ENCODE measurements at places on chromosomes 2 and 18.
A peak's percentile ranks its signal among the peaks of the same experiment; 100 is the strongest.

DNA sequence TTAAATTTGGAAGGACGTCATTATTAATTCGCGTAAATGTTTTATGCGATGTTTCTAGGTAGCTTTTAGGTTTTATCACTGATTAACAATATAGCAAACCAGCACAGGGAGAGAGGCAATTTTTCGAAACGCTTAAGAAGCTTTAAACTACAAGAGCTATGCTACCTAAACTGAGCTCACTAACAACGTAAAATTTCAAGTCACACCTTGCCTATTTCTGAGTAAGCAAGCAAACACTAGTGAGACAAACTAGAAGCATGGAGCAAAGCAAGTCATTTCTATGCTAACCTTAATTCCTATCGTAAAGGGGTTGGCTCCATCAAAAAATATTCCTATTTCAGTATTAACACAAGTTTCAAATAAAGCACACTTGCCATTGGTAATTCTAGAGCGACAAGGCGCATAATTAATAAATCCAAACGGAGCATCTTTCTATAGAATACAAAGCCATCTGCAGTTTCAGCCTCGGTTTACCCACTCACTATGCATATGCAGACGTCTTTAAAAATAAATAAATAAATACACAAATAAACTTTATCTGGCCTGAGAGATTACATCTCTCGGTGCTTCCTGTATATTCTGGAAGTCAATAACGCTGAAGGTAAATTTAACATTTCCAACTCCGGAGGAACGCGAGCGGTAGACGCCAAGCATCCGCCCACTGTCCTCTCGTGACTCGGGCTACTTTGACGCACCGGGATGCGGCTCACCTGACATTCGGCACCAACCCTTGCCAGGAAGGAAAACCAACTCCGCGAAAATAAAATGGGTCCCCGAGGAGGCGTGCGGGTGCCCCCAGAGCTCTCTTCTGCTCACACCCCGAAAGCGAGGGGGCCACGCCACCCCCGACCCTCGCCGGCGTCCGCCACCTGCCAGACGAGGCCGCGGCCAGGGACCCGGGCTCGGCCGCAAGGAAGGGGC, 947 bp downstream of the ITSN2 start:
- DNase-seq: no peak
- H3K36me3 ChIP-seq: peaks cover 3% of the 10 kb centered on the region
- H3K27me3 ChIP-seq: no peaks in the 10 kb centered on the region
- H3K4me3 ChIP-seq: peak overlapping the region; percentile 78

DNA sequence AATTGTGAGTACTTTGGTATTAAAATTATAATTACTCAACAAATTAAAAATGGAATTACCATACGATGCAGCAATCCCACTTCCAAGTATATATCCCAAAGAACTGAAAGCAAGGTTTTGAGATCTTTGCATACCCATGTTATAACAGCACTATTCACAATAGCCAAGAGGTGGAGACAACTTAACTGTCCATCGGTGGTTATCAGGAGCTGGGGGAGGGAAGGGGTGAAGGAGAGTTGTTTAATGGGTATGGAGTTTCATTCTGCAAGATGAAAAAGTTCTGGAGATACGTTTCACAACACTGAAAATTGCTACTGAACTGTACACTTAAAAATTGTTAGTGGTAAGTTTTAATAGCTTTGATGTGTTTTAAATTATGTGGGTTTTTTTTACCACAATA, 25.7 kb downstream of the RAB10 start:
- no peak overlapping the region for H3K27ac ChIP-seq
- H3K36me3 ChIP-seq: peaks cover 9% of the 10 kb centered on the region

GRCh38 chr2:55296393-55296792, 27.4 kb upstream of the MTIF2 start:
- peaks cover 4% of the 10 kb centered on the region for H3K4me1 ChIP-seq
- no peak overlapping the region for H3K4me3 ChIP-seq
- H3K36me3 ChIP-seq: peaks cover 5% of the 10 kb centered on the region
- no peak for DNase-seq
- H3K27ac ChIP-seq: no peak overlapping the region

DNA sequence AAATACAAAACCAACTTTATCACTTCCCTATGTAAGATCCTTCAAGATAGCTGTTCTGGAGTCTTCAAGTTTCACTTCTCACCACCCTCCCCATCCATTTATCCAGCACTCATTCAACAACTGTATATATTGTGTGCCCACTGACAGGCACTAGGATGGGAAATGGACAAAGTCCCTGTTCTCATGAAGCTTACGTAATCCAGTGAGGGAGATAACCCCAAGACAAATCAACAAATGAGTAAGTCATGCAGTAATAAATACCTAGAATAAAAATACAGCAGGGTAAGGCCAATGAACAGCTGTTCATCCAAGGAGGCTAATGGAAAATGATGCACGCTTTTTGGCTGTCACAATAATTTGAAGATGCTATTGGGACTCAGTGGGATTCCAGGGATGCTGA, 133.8 kb downstream of the MEMO1 start:
- H3K27ac ChIP-seq: no peak overlapping the region
- H3K27me3 ChIP-seq: no peaks in the 10 kb centered on the region
- peaks cover 8% of the 10 kb centered on the region for H3K4me1 ChIP-seq
- DNase-seq: no peak

GRCh38 chr2:137659616-137660015, 304.7 kb upstream of the HNMT start:
- DNase-seq: no peak
- no peak overlapping the region for H3K4me3 ChIP-seq
- H3K27me3 ChIP-seq: peaks cover 2% of the 10 kb centered on the region

DNA sequence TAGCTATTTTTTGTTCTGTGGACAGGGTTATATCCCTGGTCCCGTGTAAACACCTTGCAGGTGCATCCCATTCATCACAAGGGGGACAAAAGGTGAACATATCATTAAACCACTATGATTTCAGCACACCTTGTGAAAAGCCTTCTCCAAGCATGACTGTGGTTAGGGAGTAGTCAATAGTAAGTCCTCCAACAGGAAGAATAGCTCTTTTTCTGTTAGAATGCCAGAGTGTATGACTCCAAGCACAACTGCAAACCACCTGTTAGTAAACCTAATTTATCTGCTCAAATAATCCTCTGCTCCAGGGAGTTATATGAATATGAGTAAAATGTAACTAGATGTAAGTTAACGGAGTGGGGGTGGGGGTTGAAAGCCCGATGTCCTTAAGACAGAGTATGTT, 240.5 kb downstream of the AGPS start:
- DNase-seq: no peak
- no peaks in the 10 kb centered on the region for H3K27me3 ChIP-seq
- H3K4me1 ChIP-seq: peaks cover 32% of the 10 kb centered on the region

DNA sequence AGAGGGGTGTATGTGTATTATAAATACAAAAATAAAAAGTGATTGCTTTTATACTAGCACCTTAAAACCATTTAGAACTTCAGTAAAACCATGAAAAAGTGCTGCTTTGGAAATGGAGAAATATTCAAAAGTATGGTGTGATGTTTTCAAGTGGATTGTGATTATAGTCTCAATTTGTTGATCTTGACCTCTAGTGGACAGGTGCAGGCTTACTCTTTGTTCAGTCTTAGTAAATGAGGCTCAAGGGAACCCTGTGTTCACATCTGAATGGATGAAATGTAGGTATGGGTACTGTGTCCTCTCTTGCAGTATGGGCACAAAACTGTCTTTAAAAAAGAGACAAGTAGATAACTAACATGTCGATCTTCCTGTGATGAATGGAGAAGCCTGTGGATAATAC, 145.8 kb downstream of the MCFD2 start:
- H3K27me3 ChIP-seq: no peaks in the 10 kb centered on the region
- no peak overlapping the region for H3K27ac ChIP-seq
- peaks cover 1% of the 10 kb centered on the region for H3K36me3 ChIP-seq
- H3K4me3 ChIP-seq: no peak overlapping the region

DNA sequence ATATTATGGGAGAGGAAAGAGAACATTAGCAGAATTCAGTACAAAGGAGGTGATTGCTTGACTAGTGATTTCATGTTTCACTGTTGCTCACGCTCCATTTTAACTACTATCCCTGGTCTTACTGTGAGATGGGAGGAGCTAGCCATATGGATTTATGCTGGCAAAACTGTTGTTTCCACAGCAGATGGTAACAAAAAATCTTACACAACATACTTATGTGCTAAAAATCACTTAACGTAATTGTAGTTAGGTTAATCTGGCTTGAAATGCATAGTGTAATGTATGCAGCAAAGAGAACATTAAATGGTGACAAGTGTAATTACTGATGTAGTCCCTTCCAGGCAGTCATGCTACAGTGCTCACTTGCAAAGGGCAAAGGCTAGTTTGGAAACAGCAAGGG, 155.6 kb upstream of the LYPD1 start:
- no peak overlapping the region for H3K4me3 ChIP-seq
- no peaks in the 10 kb centered on the region for H3K27me3 ChIP-seq
- no peak overlapping the region for H3K27ac ChIP-seq
- DNase-seq: no peak
- no peaks in the 10 kb centered on the region for H3K36me3 ChIP-seq

DNA sequence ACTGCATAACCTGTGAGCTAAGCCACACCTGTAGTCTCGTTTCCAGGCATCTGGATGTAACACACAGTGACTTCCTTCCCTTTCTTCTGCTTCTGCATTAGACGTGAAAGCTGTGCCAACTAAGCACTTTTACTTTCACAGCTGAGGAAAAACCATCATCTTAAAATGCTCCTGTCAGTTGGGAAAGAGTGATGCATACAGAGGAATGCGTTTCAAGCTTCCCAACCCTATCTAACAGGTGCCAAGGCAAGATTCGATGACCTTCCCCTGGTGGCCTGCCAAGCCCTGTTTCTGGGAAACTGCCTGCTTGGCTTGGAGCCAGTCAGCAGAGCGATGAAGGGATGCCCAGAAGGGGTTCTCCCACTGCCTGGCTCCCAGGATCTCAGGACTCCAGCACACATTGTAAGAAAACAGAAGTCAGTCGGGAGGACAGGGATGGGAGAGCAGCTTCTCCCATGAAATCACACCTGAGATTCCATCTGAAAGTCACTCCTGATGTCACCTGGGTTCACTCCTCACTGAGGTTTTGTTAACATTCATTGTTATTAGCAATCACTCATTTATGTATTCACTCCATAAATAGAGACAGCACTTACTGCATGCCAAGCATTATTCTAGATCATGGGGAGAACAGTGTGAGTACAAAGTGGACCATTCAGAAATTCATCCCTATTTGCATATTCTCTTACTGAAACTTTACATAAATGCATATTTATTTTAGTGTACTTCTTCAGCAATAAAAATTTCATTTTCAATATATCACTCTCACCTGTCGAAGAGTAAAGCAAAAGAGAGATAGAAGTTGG, 64.1 kb downstream of the DTNA start:
- H3K4me3 ChIP-seq: no peak overlapping the region
- H3K27ac ChIP-seq: peak overlapping the region; percentile 23
- H3K27me3 ChIP-seq: no peaks in the 10 kb centered on the region
- no peaks in the 10 kb centered on the region for H3K36me3 ChIP-seq
- H3K4me1 ChIP-seq: peaks cover 30% of the 10 kb centered on the region

GRCh38 chr2:211281430-211282073, 725.2 kb downstream of the CPS1 start:
- no peak for DNase-seq
- H3K27ac ChIP-seq: no peak overlapping the region
- no peak overlapping the region for H3K4me3 ChIP-seq
- no peaks in the 10 kb centered on the region for H3K27me3 ChIP-seq

DNA sequence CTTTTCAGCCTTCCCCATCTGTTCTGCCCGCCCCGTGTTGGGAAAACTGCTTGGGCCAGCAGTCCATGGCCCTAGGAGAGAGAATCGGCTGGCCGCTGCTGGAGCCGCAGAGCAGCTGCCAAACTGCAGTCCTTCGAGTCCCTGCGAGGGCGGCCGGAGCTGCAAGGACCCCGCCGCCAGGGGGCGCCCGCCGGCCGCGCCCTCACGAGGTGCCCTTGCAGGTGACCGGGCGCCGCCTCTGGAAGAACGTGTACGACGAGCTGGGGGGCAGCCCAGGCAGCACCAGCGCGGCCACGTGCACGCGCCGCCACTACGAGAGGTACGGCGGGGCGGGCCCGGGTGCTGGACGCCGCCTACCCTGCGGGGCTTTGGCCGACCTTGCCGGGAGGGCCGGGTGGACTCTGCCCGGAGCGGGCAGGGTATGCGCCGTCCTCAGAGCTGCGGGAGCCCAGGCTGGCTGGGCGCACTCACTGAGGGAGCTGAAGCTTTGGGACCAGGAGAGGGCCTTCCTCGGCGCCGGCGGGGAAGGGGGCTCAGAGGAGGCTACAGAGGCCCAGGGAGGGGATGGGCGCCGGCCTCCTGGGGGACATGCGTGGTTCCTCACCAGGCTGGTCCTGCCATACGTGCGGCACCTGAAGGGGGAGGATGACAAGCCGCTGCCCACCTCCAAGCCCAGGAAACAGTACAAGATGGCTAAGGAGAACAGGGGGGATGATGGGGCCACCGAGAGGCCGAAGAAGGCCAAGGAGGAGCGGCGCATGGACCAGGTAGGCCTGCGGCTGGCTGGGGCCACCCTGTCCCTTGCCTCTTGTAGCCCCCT, 13.6 kb downstream of the ARID5A start:
- DNase-seq: peak; percentile 31
- H3K4me3 ChIP-seq: no peak overlapping the region
- no peaks in the 10 kb centered on the region for H3K36me3 ChIP-seq
- H3K4me1 ChIP-seq: peaks cover 7% of the 10 kb centered on the region

GRCh38 chr2:200658278-200658864, 72.6 kb downstream of the AOX1 start:
- no peak overlapping the region for H3K4me3 ChIP-seq
- peaks cover 10% of the 10 kb centered on the region for H3K4me1 ChIP-seq
- no peaks in the 10 kb centered on the region for H3K36me3 ChIP-seq
- H3K27ac ChIP-seq: no peak overlapping the region

DNA sequence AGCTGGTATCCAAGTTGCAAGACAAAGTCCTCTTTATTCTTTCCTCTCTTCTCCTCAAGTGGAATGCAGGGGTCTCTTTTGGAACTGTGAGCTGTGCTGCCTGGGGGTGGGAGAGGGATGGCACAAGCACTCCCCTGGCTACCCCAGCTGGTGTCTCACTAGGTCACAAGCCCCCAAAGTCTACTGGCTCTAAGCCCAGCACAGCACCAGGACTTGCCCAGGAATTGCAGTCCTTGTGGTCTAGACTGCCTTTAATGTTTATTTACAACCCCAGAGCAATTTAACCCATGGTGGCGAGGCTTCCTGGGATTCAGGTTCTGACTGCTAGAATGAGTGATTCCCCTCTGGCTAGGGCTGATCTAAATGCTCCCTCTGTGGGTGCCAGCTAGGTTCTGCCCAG, 199.0 kb upstream of the STK17B start:
- DNase-seq: no peak
- H3K4me3 ChIP-seq: no peak overlapping the region
- peaks cover 15% of the 10 kb centered on the region for H3K36me3 ChIP-seq
- H3K27me3 ChIP-seq: no peaks in the 10 kb centered on the region

GRCh38 chr2:9333591-9334171, 89.6 kb downstream of the ITGB1BP1 start:
- peaks cover 4% of the 10 kb centered on the region for H3K36me3 ChIP-seq
- no peak for DNase-seq
- H3K4me1 ChIP-seq: peaks cover 79% of the 10 kb centered on the region
- peak overlapping the region; percentile 93 for H3K27ac ChIP-seq
- no peak overlapping the region for H3K4me3 ChIP-seq

GRCh38 chr2:98560256-98560771, 48.0 kb downstream of the COA5 start:
- H3K4me1 ChIP-seq: peaks cover 4% of the 10 kb centered on the region
- no peak overlapping the region for H3K27ac ChIP-seq
- DNase-seq: no peak

- H3K4me1 ChIP-seq: no peaks in the 10 kb centered on the region
- no peak overlapping the region for H3K27ac ChIP-seq
- no peak for DNase-seq
- no peaks in the 10 kb centered on the region for H3K27me3 ChIP-seq
- peaks cover 4% of the 10 kb centered on the region for H3K36me3 ChIP-seq
- H3K4me3 ChIP-seq: no peak overlapping the region
Measured at GRCh38 chr2:3462493-3463104, 56.7 kb downstream of the ADI1 start.

All from mesothelial cell of epicardium (in vitro differentiated cells).